Caudate nucleus (tissue), 63 donors: ENCODE measurements at places on chromosomes 5 and 9.

DNA sequence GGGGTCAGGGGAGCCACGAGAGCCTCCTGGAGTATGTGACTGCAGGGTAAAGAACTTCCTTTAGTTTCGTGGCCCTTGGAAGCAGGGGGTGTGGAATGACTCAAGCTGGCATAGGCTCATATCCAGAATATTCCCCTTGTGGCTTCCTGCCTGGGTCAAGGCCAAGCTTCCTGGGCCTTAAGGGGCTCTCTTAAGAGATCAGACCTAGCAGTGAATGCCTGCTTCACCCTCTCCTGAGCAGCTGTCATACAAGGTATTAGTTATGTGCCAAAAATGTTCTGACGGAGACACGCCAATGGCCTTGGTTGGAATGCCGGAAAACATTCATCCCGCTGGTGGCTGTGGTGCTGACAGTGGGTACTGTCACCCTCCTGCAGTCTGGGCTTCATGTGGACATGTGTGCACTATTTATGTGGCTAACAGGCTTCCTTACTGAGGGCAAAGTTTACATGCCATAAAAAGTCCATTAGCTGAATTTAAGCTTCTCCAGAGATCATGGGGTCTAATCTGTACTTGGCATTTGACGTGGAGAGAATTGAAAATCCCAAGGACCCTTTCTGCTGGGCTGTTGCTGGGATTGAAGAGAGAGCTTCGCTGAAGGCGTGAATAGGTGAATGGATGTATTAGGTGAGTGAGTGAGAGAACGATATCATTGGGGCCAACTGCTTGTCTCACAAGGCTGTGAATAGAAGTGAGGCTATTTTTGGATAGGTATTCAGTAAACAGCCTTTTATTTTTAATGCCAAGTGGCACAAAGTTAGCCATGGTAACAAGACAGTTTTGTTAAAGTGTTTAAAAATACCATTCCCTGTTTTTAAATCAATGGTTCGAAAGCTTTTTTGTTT, 156.8 kb downstream of the MACROH2A1 start:
- DNase-seq: no peak

DNA sequence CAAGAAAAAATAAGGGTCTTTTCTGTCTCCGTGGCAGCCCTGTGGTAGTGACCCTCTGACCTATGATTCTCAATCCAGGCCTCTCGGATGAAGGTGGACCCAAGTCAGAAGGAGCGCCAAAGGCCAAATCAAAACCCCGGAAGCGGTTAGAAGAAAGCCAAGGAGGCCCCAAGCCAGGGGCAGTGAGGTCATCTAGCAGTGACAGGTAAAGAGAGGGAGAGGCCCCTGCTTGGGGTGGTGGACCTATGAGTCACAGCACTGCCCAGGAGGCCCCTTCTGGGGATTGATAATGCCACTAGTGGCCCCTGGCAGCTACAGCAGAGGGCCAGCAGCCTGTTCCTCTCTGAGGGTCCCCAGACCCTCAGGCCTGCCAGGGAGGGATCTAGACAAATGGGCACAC, 6.4 kb upstream of the SLC2A8 start:
- DNase-seq: no peak

DNA sequence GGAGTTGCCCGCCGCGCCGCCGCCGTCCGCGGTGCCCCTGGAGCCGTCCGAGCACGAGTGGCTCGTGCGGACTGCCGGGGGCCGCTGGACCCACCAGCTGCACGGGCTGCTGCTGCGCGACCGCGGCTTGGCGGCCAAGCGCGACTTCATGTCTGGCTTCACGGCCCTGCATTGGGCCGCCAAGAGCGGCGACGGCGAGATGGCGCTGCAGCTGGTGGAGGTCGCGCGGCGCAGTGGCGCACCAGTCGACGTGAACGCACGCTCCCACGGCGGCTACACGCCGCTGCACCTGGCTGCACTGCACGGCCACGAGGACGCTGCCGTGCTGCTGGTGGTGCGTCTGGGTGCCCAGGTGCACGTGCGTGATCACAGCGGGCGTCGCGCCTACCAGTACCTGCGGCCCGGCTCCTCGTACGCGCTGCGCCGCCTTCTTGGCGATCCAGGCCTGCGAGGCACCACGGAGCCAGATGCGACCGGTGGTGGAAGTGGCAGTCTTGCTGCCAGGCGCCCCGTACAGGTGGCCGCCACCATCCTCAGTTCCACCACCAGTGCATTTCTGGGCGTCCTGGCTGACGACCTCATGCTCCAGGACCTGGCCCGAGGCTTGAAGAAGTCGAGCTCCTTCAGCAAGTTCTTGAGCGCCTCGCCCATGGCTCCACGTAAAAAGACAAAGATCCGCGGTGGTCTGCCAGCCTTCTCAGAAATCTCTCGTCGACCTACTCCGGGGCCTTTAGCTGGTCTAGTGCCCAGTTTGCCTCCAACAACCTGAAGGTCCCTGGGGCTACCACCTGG, 1.6 kb downstream of the SOWAHA start:
- DNase-seq: no peak

DNA sequence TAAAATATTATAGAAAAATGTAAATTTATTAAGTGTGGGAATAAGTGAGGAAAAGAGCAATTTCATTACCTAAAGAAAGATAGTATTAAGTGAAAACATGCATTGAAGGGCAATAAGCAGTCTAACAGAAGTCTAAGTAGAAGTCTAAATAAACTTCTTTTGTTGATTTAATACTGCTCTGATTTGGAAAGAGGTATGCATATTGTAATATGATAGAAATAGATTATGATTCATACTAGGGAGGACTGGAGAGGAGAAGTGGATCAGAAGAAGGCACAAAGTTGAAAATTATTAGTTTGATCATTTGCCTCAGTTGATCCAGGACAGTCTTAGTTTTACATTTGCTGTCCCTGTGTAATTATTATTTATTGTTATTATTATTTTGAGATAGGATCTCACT, 6.6 kb upstream of the ERBIN start:
- DNase-seq: no peak

DNA sequence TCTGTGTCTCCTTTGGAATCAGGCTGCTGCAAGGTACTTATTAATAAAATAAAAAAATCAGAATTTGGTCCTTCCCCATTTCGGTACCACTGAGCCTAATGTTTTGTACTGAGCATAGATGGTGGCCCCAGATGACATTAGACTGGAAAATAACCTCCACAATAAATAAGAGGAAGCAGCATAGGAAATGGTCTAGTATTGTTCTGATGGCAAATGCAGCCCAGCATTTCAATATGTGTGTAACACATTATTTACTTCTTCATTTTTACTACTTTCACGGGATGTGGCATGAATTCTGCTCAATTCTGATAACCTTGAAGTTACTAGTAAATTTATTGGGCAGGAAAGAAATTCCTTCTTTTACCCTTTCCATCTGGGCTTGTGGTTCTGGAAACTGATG, 295.6 kb downstream of the ADGRV1 start:
- DNase-seq: no peak

DNA sequence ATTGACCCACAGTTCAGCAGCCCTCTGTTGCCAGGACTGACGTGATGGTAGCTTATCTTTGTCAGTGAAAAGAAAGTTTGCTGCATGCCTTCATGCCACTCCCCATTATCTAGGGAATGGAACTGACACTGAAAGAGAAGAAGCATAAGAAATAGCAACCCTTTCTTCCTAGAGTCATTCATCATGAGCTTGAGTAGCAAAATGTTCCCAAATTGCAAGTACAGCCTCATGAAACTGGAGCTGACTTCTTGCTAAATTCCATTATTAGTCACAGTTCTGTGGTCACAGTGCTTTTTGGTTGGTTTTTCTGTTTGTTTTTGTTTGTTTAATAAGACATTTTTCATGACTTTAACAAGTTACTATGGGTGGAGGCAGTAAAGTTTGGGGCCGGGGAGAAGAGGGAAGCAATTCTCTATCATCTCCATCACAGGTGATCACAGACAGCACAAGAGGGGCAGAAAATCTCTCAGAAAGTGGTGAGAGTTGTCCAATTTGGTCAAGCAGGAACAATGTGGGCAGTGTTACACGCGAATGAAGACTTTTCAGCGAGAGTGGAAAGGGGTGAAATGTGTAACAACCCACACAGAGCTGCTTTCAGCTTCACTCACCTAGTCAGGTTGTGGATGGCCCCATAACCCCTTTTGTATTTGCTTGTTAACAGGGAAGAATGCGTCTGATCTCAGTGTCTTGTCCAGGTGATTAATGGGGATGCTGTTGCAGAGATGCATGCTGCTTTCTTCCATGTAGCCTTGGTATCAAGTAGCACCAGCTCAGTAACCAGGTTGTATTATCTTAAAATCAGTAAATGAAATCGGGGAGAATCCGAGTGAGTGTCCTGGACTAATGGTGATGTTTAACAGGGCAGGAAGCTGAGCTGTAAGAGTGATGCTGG, 440.4 kb downstream of the DMRT2 start:
- no peak for DNase-seq

DNA sequence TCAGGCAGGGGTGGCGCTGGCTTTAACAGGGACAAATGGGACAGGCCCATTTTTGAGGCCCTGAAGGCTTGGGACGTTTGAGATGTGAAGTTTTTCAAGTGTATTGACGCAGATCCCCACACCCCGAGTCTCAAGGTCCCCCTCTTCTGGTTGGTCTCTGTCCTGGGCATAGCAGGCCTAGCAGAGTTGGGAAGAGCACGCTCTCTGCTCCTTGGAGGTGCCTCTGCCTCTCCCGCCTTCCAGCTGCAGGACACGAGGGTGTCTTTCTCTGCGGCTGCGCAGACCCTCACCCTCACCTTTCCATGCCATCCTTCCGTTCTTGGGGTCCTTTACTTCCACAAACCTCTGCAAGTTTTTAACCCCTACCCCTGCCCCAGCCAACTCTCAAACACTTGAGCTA, 18.6 kb downstream of the ADAMTSL2 start:
- no peak for DNase-seq

- DNase-seq: no peak
Observed at GRCh38 chr5:148882332-148882731, 55.9 kb downstream of the ADRB2 start.

DNA sequence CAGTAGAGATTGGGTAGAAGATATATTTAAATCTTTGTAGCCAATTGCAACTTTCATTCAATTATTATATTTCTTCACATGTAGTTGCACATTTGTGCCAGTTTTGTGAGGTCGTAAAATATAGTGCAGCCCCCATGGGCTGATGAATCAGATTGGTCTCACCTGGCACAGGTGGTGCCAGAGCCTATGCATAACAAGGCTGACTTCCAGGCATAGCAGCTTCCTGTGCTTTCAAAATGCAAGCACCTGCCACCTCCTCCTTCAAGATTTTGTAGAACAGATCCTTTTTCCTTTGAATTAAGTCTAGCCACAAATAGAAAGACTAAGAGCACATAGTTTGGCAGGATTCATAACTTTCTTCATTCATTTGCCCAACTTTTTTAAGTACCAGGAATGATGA, 87.1 kb downstream of the STARD4 start:
- DNase-seq: no peak

DNA sequence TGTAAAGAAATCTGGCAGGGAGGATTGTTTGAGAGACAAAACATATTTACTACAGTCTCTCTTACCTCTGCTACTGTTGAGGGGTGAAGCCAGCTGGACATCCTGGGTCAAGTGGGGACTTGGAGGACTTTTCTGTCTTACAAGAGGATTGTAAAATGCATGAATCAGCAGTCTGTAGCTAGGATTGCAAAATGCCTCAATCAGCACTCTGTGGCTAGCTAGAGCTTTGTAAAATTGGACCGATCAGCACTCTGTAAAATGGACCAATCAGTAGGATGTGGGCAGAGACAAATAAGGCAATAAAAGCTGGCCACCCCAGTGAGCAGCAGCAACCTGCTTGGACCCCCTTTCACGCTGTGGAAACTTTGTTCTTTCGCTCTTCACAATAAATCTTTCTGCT, 995.8 kb upstream of the CDH6 start:
- no peak for DNase-seq

DNA sequence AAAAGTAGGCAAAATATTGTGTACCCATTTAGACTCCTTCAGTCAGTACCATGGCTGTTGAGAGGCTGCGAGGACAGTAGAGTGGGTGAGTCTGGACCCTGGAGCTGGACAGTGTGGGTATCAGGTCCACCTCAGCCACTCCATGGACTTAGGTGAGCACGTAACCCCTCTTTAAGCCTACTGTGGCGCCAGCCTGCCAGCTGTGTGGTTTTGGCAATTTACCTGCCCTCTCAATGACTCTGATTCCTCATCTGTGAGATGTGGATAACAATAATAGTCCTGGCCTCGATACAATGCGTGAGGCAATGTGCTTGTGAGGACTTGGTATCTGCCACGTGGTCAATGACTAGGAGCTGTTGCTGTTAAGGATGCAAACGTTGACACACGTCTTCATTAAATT, 17.9 kb downstream of the SLC1A3 start:
- no peak for DNase-seq

DNA sequence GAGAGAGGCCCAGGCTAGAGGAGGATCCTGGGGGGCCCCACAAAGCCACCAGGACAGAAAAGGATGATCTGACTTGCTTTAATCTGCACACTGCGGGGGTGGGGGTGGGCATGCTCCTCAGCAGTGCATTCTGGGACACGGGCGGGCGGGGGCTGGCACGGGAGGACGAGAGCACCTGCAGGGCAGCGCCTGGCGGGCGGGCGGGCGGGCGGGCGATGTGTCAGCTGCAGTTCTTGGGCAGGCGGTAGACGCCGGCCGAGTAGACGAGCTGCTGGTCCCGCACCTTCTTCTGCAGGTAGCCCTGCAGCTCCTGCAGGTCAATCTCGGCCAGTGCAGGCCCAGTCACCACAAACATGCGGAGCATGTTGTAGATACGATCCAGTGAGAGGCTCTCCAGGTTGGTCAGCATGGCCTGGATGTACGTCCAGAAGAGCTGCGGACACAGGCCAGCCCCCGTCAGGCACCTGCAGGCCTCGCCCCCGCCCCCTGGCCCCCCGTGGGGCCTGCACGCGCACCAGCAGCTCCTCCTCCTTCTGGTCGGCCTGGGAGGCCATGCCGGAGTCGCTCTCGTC, 3.0 kb upstream of the TMEM210 start:
- no peak for DNase-seq

- DNase-seq: no peak
Observed at GRCh38 chr5:142356349-142356715, 31.5 kb upstream of the SPRY4 start.

DNA sequence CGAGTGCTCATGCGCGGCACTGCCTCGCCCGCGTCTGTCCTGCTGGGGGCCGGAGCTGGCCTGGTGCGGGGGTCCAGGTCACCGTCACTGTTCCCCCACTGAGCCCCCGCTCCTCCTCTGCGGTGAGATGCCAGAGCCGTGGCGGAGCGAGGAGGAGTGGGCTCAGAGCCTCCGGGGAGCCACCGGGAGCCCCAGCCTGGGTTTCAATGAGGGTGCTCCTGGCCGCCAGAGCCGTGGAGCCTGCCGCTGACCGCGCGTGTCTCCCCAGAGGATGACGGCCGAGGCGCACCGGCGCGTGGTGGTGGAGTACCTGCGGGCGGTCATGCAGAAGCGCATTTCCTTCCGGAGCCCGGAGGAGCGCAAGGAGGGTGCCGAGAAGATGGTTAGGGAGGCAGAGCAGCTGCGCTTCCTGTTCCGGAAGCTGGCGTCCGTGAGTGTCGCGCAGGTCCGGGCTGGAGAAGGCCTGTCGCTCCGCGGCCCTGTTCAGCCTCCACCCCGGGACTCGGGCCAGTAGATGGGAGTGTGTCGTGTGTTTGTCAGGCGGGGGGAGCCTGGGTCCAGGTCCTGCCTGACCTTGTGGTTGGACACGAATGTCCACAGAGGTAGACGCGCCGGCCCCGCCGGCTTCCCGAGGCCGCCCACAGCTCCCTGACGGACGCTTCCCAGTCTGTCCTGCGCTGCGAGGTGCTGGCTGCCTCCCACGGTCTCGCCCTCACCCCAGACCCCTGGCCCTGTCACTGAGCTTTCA, 22.0 kb downstream of the EXOC3 start:
- no peak for DNase-seq

- no peak for DNase-seq
Observed at GRCh38 chr5:73370640-73371583, 77.7 kb downstream of the FOXD1 start.

GRCh38 chr5:55592388-55593114, 57.8 kb upstream of the PLPP1 start:
- DNase-seq: no peak
